Activated naive CD4-positive, alpha-beta T cell treated with anti-CD3 and anti-CD28 coated beads, Interleukin-2, amount 50 U/mL, for 16 hours (primary cell): ENCODE measurements at places on chromosomes 7 and 10.

DNA sequence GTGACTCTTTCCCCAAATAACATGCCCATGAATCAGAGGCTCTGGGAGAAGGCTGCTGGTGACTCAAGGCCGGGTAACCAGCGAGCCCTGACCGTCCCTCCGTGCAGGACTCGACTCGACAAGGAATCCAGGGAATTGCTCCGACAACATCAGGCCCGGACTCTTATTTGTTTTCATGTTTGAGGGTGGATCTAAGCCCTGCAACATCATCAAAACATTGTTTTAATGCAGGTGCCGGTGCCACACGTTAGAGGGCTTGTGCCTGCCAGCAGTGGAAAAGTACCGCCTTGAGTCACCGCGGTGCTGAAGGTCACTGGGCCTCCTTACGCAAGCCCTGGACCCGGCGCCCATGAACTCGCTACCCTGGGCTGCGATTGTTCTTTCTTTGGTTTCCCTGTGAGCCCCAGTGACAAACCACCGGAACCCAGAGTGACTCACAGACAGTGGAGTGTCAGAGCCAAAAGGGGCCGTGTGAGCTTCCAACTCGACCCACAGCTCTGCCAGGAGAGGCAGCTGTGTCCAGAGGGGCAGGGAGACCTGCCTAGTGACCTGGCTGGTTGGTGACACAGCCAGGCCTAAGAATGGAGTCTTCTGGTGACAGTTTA is 139.4 kb upstream of the SHH start:
- DNase-seq = no peak

GRCh38 chr7:129646369-129647021 is 35.0 kb downstream of the NRF1 start:
- DNase-seq = no peak

DNA sequence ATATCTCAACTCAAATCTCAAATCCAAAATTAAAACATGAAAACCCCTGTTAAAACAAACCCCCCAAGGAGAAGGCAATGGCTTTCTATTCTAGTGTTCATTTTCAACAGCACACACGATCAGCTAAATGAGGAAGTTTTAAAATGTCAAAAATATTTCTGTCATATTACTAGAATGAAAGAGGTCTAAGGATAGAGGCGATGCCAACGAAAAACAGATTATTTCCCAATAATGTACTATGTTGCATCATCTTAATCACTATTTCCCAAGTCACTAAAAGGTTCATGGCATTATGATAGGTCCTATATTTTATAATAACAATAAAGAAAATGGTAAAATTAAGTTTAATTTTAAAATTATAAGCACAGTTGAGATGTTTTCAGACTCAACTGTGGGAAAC is 10.1 kb downstream of the CNOT4 start:
- DNase-seq = no peak

DNA sequence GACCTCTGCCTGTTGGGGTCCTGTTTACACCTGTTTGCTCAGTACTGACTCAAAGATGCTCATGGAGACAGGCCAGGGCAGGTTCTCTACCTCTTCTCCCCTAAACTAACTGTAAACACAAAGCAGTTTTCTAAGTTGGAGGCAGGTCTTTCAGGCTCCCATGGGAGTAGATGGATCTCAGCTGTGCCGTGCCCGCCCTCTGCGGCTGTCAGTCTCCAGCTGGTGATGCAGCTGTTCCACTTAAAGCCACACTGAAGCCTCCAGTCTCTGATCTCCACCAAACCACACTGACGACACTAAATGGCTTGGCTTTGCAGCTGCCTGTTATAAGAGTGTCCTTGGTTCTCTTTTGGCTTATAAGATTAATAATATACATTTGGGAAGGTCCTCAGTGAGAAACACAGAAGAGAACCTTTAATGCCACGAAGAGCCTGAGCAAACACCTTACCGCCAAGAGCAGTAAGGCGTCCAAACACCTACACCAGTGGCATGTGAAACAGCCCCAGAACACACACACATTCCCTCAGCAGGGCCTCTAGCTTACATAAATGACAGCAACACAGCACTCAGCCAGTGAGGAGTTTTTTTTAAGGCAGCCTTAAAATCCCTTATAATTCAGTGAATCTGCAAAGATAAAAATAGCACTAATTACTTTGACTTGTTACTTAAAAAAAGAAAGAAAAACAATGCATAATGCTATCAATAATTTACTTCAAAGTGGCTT is 60.4 kb upstream of the KCNIP2 start:
- DNase-seq = no peak

DNA sequence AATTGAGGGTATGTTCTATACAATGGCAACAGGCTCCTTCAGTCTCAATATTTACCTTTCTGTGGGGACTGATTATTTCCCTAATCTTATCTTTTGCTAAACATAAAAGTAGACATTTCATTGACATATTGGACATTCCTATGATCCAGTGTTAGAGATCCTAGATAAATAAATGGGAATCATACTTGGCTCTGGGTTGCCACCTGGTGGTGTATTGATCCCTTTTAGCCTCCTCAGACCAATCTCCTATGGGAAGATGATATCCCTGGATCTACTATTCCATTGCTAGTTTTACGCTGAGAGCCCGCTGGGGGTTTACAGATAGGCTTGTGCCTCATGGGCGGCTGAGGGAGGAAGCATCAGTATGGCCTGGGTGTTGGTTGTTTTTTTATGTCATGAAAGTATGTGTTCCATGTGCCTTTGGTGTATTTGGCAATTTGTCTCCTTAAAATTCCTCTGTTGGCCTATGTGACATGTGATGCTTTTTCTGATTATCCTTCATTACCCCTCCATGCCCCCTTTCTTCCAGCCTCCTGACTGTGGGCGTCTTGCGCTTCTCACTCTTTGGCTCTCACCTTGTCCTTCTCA is 18.8 kb downstream of the CELF2 start:
- no peak for DNase-seq

- DNase-seq = no peak
These were observed 47.9 kb downstream of the SEPTIN7 start for GRCh38 chr7:35848725-35849124.

DNA sequence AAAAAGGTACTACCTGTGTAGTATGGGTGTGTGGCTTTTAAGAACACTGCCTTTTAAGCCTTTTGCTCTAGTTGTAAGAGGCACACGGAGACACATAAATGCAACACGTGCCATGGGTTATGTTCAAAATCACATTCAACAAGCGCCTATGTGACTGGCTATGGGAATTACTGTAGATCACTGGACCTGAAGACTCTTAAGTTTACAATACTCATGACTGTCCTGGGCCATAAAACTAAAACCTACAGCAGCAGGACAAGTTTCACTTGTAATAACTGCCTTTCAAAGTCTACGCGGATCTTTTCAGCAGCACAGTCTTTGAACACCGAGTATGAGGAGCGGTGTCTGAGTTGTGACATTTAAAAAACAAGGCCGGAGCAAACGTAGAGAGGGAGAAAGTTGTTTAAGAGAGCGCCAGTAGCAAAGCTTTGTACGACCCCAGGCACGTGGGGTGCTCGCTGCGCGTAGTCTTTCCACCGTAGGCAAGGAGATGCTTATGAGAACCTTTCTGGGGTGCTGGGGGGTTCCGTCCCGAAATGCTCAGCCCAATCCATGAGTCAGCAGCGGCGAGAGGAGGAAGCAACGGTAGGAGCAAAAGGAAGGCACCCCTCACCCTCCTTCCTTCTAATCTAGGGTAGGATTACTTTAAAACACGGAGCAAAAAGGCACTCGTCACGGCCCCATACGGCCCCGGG is 662 bp downstream of the DNAJC2 start:
- peak; percentile 50 for DNase-seq

DNA sequence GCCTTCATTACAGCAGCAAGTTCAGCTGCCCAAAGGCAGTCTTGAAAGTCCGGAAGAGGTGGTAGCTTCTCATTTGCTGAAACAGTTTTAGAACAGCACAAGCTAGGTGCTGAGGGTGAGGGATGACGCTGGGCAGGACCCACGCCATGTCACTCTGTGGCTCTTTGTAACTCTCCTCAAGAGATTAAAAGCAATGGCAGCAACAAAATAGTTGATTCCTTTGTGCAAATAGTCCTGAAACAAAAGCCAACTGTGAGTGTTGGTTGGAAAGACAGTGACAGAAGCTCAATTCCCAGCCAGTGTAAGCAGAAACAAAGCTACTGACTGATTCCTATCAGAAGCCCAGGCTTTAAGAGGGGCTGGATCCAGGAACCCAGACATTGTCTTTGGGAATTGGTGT is 47.6 kb upstream of the AQP1 start:
- DNase-seq = no peak

- no peak for DNase-seq
These were observed 810.1 kb upstream of the CELF2 start for GRCh38 chr10:10207538-10207937.

- DNase-seq = peak; percentile 24
These were observed 197.3 kb downstream of the PRPF18 start for GRCh38 chr10:13784067-13784466.

- DNase-seq = no peak
These were observed 195.8 kb upstream of the NEBL start for GRCh38 chr10:21092683-21093524.

DNA sequence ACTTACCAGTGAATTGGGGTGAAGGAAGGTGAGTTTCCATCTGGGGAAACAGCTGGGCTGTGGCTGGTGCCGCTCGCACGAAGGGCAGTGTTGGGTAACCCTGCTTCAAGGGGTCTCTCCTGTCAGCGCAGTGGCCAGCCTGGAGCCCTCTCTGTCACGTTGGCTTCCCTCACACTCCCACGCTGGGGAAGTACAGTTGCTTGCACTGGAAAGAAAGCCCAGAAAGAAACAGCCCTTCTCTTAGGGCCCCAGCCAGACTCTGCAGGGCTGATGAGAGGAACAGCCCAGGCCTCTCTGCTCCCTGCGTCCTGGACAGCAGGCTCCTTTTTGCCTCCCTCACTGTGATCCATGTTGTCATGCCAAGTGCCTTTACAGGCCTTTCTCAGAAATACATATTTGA is 40.3 kb upstream of the TRIM8 start:
- DNase-seq = no peak

- no peak for DNase-seq
These were observed 137.0 kb downstream of the NRF1 start for GRCh38 chr7:129748356-129749109.

GRCh38 chr10:42940487-42941294 is 136.2 kb upstream of the RET start:
- no peak for DNase-seq

DNA sequence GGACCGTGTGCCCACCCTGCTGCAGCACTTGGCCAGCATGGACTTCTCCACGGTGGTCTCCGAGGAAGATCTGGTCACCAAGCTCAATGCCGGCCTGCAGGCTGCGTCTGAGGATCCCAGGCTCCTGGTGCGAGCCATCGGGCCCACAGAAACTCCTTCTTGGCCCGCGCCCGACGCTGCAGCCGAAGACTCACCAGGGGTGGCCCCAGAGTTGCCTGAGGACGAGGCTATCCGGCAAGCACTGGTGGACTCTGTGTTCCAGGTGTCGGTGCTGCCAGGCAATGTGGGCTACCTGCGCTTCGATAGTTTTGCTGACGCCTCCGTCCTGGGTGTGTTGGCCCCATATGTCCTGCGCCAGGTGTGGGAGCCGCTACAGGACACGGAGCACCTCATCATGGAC is 1.4 kb downstream of the RBP3 start:
- no peak for DNase-seq

- DNase-seq = no peak
These were observed 26.4 kb upstream of the ADRB1 start for GRCh38 chr10:114017271-114017670.

DNA sequence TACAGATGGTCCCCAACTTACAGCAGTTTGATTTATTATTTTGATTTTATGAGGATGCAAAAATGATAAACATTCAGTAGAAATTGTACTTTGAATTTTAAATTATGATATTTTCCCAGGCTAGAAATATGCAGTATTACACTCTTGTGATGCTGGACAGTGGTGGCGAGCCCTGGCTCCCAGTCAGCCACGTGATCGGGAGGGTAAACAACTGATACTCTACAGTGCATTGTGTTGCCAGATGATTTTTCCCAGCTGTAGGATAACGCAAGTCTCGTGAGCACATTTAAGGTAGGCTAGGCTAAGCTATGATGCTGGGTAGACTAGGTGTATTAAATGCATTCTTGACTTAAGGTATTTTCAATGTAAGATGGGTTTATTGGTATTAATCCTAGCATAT is 865.2 kb downstream of the SORCS3 start:
- no peak for DNase-seq

DNA sequence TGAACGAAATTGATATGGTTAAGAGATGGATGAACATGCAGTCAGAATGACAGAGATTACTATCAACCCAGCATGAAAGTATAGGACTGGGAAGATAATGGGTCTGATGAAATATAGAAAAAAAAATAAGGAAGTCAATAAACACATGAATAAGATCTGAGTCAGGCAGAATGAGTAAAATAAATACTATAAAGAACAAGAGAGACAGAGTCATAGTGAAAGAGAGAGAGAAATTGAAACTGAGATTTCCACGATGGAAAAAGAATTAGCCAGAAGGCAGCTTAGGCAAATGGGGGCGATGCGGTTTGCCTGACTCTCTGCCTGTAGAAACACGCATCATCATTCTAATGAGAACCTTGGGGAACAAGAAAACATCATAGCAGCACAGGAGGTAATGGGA is 26.6 kb downstream of the SEMA3D start:
- DNase-seq = no peak

GRCh38 chr7:97104719-97105238 is 12.7 kb upstream of the SDHAF3 start:
- peak; percentile 68 for DNase-seq
